Upper lobe of left lung (tissue), 6 donors: ENCODE measurements at places on chromosomes 7 and 10. TPM values are rescaled to one million over a fixed set of nuclear protein-coding genes. Genes with fewer than 3 reads are reported as not detected.

- DNase-seq = no peak
Observed at GRCh38 chr10:14020037-14020664, 310.6 kb downstream of the FRMD4A start.

DNA sequence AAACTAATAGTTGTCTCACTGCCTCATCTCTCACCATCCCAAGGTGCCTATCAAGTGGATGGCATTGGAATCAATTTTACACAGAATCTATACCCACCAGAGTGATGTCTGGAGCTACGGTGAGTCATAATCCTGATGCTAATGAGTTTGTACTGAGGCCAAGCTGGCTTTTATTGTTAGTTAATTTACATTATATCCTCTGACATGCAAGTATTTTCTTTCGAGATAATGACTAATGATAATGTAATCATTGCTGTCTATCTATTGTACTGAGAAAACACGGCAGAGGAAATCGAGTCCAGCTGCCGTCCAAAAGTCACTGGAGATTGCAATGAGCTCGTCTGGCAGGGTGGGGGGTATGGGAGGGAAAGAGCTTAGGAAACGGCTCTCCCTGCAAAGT, 172.4 kb upstream of the LANCL2 start:
- no peak for DNase-seq

DNA sequence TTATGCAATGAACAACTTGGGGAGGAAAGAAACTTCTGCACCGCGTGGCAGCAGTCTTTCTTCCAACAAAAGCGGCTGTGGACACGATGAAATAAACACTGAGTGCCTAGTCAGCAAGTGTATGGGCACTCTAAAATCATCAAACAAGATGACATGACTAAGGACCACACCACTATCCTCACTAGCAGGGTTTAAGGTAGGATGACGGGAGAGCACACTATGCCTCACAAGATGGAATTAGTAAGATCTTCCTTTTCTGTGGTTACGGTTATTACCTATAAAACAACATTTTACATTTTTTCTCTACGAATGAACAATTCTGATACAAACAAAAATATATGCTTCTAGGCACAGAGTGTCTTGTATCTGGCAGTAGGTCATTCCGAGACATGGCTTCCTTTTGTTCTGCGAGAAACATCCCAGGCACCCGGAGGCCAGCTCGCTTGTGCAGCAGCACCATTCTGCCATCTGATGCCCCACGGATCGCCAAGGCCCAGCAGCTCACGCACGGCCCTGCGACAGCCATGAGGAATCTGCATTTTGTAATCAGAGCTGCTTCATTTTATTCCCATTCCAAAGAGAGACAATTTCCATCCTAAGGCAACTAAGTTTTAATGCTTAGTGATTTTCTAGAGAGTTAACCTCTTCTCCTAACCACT, 54.1 kb upstream of the NCAPG2 start:
- DNase-seq = no peak

- DNase-seq = no peak
Observed at GRCh38 chr7:4123823-4124222, 558.3 kb upstream of the FOXK1 start.

GRCh38 chr10:112141292-112141691, 42.3 kb downstream of the GPAM start:
- DNase-seq = no peak

GRCh38 chr10:12432402-12433189, 83.2 kb downstream of the CAMK1D start:
- DNase-seq = no peak

GRCh38 chr7:117493460-117493859, 13.6 kb downstream of the CFTR start:
- no peak for DNase-seq

- DNase-seq = no peak
Observed at GRCh38 chr7:91267171-91267955, 3.1 kb downstream of the FZD1 start.

GRCh38 chr7:116673457-116673865, 1.5 kb downstream of the MET start:
- no peak for DNase-seq

Gene NAT16
- not detected for total RNA-seq

Gene NPC1L1
- 0.55 TPM for total RNA-seq

Gene NPVF
- total RNA-seq = not detected

Gene TAC1
- total RNA-seq = not detected

Gene SYNPO2L
- not detected for total RNA-seq

Gene HK1
- total RNA-seq = 86.7 TPM

Gene PRSS2
- total RNA-seq = 34.2 TPM

Gene RNF32
- 3.0 TPM for total RNA-seq
